Neural progenitor cell (in vitro differentiated cells): ENCODE measurements at places on chromosomes 16 and 17.

- peak; percentile 44 for DNase-seq
Measured at GRCh38 chr17:74117999-74118421, 85.5 kb upstream of the RPL38 start.

GRCh38 chr17:15175356-15175755 lies 89.8 kb downstream of the PMP22 start:
- DNase-seq, result no peak

DNA sequence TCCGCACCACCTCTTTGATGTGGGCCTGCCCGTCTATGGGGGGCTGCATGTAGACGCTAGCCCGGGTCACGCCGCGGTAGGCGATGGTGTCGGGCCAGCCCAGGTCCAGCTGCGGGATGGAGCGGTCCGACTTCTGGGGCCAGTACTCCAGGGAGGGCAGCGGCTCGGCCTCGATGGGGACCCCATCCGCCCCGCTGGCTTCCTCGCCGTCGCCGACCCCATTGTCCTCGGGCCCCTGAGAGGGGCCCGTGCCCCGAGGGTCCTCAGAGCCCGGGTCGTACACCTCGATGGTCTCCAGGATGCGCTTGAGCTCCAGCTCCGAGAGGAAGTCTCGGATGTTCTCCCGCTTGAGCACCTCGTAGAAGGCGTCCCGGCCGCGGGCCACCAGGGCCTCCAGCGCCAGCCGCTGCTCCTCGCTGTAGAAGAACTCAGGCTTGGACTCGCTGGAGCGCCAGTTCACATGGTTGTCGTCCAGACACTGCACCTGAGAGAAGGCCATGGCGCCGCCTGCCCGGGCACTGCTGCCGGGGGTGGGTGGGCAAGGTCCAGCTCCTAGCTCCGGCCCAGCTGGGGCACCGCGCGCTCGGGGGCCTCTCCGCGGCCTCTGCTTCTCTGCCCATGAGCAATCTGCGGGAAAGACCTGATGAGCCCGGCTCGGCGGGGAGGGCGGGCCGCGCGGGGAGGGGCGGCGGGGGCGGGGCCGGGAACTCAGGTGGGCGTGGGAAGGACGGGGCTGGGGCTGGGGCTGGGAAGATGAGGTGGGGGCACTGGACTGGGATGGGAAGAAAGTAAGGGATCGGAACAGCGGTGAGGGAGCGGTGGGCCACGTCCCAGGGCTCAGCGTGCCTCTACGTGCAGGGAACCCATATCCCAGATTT lies 782 bp downstream of the FAM83G start:
- peak; percentile 70 for DNase-seq

DNA sequence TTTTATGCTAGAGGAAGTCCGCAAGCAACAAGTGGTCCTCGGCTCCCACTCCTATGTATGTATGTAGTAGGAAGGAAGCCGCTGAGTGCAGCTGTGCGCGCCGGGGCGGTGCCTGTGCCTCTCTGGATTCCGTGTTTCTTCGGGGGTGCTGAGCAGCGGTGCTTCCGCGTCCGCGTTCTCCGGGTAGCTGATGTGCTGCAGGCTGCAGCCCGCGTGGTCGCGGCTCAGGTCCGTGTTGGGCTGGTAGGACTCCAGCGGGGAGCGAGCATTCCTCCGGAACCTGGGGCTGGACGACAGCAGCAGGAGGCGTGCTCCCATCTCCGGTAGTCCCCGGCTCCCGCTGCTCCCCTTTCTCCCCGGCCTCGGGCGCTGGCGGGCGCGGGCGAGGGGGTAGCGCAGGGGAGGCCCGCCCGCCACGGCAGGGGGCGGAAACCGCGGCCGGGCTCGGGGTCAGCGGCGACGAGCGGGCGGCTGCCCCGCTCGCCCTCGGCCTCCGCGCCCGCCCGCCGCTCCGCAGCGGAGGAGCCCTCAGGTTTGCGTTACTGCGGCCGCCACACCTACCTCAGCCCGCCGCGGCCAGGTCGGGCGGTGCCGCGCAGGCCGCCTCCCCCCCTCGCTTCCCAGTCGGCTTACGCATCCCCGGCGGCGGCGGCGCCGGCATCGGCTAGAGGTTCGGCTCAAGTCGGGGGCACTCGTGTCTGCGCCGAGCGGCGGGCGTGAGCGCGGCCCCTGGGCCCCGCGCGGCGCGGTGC lies 487 bp downstream of the C17orf67 start:
- peak; percentile 90 for DNase-seq

- DNase-seq, result no peak
Measured at GRCh38 chr17:1006054-1006453, 9.1 kb downstream of the TIMM22 start.

- no peak for DNase-seq
Measured at GRCh38 chr17:51563961-51564360, 303.6 kb downstream of the UTP18 start.

DNA sequence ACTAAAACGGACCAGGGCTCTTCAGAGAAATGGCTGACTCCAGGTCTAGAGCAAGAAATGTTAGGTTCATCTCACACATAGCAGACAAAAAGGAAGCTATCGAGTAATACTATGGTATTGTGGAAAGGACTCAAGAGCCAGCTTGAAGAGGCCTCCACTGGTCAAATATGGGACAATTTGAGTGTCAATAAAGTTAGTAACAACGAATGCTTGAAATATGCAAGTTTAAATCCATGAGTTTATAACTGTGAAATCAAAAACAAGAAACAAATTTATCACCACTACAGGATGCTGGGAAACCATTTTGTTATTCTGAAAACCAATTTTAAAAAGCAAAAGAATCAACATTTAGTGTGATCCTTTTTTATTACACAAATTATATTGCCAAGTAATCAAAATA lies 50.4 kb upstream of the ANKFY1 start:
- DNase-seq, result no peak

DNA sequence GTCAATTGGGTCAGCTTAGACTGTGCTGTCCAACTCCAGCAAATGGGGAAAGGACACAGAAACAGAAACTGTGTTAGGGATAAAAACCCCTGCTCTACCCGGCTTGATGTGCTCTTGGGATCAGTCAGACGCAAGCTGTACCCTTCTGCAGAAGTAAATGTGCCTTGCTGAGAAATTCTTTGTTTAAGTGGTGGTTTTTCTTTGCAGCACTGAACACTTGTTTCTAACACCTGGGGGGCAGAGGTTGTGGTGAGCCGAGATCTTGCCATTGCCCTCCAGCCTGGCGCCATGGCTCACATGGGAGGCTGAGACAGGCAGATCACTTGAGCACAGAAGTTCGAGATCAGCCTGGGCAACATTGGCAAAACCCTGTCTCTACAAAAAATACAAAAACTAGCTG lies 18.5 kb upstream of the ARL4D start:
- no peak for DNase-seq

DNA sequence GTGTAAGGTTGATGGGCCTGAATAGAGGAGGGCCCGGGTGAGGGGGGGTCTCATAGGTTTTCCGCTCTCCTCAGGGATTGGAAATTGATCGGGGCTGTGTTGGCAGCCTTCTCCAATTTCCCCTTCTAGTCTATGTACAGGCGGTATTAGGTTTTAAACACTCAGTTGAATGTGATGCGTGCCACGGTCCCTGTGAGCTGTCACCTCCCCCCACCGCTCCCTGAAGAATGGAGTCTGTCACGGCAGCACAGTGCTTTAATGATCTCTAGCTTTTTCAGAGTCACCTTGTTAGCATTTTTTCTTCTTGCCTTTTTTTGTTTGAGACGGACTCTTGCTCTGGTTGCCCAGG lies 800 bp downstream of the COX4I1 start:
- peak; percentile 23 for DNase-seq

GRCh38 chr17:76529224-76530094 lies 8.1 kb downstream of the CYGB start:
- DNase-seq, result peak; percentile 55

- no peak for DNase-seq
Measured at GRCh38 chr17:55436224-55437158, 14.9 kb upstream of the MMD start.

- DNase-seq, result no peak
Measured at GRCh38 chr16:6864244-6864643, 468.4 kb upstream of the RBFOX1 start.

DNA sequence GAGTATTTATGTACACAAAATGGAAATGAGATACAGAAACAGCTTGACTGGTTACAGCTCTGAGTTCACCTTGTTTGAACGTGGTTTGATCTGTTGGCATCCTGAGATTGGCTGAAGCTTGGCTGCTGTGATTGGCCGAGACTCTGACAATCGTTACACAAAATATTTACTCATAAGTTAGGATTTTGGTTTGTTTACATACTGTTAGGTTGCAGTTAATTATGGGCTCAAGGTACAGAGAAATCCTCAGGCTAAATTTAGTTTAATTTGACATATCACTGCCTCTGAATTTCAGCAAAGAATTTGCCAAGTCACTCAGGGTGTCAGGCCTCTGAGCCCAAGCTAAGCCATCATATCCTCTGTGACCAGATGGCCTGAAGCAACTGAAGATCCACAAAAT lies 227.3 kb downstream of the COPRS start:
- DNase-seq, result no peak
